OCI-M1 (cell line): ENCODE measurements at places on chromosomes 2 and 18.

DNA sequence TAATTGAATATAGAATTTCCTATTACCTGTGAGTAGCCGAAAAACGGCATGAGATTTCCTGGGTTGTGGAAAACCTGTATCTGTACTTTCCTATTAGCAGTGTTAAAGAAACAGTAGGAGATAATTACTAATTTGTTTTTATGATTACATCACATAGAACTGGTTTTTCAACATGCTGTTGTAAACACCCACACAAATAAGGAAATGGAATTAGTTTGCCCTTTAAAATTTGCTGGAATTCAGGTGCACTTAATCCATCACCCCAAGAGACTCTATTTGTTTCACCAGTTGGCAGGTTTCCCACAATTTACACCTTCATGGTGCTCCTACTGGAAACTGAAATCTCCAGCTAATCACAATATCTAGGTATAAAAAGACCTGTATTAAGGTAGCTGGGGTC lies 274.1 kb upstream of the SLC8A1 start:
- DNase-seq = no peak

- DNase-seq = no peak
Observed at GRCh38 chr2:157190151-157190550, 67.4 kb upstream of the GALNT5 start.

GRCh38 chr2:182187130-182187529 lies 201.5 kb downstream of the PPP1R1C start:
- DNase-seq = no peak

GRCh38 chr2:120751553-120751952 lies 15.9 kb downstream of the GLI2 start:
- DNase-seq = no peak

DNA sequence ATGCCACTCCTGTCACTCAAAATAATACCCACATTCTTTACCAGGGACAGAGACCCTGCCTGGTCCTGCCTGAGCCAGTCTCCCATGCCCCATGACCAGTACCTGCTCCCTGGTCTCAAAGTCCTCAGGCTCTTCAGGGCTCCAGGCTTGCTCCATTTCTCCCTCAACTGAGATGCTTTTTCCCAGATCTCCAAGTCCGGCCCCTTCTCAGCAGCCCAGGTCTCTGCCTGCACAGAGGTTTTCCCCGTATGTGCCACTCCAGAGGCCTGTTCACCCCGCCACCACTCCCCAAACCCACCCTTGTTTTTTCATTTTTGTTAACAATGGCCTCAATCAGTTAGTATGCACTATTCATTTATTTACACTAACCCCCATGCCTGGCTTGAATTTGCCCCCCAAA lies 499.5 kb upstream of the MYT1L start:
- no peak for DNase-seq

DNA sequence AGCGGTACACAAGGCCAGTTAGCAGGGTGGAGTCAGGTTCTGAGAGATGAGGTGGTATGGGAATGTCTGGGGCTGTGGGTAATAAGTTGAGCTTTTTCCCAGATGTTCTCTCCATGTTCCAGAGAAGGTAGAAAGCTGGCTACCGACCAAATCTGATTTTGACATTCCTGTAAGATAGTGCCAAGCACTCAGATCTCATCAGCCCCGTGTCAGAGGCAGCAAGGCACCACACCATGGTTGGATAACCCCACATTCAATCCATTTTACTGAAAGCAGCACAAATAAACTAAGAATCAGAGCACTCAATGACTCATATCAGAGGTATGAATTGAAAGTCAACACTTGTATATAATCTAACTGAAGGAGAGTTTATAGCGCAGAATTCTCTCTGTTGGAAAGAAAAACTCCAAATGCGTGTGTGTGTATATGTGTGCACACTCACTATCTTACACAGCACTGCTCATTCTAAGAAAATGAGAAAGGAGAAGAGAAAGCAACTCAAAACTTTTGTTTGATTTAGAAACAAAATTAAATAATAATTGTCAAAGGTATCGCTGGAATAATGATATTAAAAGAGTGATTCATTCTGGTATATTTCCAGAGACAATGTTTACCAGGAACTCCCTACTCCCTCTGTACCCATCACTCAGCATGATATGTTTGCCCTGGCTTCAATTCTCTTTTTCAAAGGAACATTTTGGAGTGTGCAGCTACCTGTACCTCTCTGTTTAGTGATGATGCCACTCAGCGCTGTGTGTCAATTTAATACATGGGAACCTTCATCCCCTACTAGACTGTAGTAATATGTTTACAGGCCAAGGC lies 375.1 kb upstream of the ID2 start:
- no peak for DNase-seq

- DNase-seq = no peak
Observed at GRCh38 chr2:139354518-139354917, 574.3 kb upstream of the NXPH2 start.

DNA sequence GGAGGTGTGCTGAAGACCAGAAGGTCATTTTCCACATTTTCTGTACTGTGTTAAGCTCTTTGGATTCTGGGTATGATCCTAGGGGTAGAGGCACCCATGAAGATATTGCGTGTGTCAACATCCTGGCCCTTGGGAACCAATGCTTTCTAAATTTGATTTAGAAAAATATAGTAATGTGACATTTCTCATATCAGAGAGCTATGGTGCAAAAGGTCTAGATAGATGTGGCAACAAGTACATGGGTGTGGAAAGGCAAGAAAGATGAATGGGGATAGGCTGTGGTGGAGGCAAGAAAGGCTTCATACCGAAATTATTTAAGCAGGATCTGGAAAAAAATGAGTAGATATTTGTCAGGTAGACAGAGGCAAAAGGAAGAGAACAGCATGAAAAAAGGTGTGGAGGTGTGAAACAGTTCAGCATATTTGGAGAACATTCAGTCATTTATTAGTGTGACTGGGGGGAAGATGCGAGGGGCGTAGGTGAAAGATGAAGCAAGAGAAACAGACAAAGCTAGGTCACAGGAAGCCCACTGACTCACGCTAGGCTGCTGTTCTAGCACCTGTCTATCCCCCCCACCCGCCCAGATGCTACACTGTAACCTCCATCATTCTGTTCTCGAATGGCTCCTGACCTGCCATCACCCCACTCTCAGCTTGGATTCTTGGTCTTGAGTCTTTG lies 11.7 kb downstream of the DOK1 start:
- DNase-seq = no peak

- DNase-seq = no peak
Observed at GRCh38 chr2:148006249-148007007, 14.1 kb downstream of the ORC4 start.

- no peak for DNase-seq
Observed at GRCh38 chr2:111216811-111217652, 96.3 kb downstream of the BCL2L11 start.

GRCh38 chr2:40101131-40101575 lies 322.1 kb upstream of the THUMPD2 start:
- DNase-seq = peak; percentile 29

DNA sequence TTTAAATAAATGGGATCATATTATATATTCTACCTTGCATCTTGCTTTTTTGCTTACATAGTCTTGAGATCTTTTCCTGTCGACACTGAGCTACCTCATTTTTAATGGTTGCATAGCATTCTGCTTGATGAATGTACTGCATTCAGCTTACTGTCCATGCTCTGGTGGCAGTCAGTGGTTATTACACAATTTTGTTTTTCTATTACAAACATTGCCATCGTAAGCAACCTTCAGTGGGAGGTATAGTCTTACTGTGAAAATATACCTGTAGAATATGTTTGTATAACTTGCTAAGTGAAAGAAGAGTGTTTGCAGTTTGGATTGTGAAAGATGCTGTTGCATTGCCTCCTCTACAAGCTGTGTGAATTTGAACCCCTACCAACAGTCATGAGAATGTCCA lies 43.4 kb downstream of the UBXN4 start:
- DNase-seq = peak; percentile 3

GRCh38 chr18:48934723-48935432 lies 15.9 kb downstream of the SMAD7 start:
- peak; percentile 55 for DNase-seq

GRCh38 chr2:209463835-209464234 lies 40.0 kb downstream of the MAP2 start:
- DNase-seq = no peak

DNA sequence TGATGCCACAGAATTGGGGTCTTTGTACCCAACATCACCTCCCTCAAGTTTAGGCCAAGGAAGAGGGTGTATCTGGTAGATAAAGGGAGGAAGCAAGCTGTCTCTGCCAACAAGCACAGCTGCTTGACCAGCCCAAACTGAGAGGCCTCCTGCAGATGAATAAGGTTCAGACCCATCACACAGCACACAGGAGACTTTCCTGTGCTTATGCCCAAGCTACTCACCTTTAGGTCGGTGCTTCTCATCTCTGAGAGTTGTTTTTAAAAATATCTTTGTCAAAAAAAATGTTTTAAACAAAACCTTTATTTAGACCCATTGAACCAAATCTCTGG lies 24.7 kb upstream of the SP3 start:
- no peak for DNase-seq

DNA sequence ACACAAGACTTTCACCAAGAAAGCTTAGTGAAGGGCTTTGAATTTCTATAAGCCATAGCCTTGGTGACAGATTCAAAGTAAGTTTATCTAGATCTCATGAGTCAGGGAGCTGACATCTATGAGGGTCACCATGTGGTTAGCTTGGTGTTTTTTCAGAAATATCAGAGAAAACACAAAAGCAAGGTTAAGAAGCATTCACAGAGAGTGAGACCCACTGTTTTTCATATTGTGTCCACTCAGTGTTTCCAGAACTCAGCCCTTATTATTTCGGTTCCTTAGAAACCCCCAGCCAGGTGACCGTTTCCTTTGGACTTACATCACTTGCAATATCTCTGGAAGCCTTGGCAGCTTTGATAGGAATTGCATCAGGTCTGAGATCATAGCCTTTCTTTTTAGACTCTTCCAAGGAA lies 76.6 kb downstream of the NEB start:
- peak; percentile 59 for DNase-seq

DNA sequence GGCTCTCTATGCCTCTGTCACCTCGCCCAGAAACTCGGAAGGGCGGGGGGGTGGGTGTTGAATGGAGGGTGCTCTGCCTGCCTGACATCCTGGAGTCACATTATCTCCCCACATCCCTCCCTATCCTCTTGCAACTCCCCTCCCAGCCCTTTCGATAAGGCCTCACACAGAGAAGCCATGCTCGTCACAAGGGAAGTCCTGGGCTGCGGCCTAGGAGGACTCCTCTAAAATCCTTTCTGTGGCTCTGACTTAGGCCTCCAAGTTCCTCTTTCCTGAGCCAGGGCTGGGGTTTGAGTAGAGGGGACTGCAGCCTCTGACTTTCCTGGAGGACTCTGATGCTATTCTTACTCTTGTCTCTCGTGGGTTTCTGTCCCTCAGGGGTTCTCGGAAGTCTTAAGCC lies 75.0 kb upstream of the PKDCC start:
- peak; percentile 81 for DNase-seq

DNA sequence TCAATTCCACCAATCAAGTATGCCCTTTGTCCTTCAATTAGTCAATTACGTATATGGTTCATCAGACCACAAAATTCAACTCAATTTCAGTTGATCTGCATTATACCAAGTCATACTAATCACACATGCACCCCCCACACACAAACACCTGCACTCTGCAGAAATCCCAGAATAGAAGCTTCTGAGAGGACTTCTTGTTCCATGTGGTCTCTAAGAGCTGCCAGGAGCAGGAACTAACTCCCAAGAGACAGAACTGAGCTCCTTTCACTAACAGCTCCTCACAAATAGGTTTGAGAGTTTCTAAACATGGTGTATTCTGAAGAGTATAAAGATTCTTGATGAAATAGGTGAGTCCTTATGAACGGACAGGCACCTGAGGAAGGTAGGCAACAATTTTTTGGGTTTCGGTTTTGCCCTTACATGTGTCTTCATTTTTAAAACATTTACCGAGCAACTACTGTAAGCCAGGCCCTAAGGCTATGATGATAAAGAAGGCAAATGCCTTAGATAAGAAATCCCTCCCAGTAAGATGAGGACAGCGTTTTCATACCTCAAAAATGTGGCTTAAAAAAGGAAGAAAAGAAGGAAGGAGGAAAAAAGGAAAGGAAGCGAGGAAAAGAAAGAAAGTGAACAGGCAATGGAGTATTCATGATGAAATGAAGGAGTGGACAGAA lies 183.1 kb downstream of the PID1 start:
- DNase-seq = no peak

- peak; percentile 41 for DNase-seq
Observed at GRCh38 chr2:168687314-168687713, 115.1 kb upstream of the NOSTRIN start.
